ENCODE measurements at places on chromosomes 3 and 15.

- DNase-seq, result no peak
These were observed 171.9 kb downstream of the FMN1 start for GRCh38 chr15:33022629-33023028.

- DNase-seq, result no peak
These were observed 207.9 kb upstream of the RGMA start for GRCh38 chr15:93296759-93297500.

GRCh38 chr3:149969940-149970715 is 567 bp downstream of the PFN2 start:
- DNase-seq, result peak; percentile 52

DNA sequence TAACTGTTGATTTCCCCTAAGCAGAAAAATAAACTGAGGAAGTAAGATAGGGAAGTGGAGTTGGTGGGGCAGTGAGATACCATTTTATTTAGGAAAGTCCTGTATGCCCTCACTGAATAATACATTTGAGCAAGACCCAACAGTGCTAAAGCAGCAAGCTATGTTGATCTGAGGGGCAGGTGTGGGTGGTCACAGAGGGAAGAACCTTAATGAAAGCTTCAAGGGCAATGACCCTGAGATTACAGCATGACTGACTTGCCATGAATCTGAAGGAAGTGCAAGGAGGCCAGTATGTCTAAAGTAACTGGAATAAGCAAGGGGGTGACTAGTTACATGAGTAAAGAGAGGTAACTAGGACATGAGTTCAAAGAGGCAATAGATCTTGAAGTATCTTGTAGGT is 159.5 kb downstream of the CD47 start:
- DNase-seq, result no peak

DNA sequence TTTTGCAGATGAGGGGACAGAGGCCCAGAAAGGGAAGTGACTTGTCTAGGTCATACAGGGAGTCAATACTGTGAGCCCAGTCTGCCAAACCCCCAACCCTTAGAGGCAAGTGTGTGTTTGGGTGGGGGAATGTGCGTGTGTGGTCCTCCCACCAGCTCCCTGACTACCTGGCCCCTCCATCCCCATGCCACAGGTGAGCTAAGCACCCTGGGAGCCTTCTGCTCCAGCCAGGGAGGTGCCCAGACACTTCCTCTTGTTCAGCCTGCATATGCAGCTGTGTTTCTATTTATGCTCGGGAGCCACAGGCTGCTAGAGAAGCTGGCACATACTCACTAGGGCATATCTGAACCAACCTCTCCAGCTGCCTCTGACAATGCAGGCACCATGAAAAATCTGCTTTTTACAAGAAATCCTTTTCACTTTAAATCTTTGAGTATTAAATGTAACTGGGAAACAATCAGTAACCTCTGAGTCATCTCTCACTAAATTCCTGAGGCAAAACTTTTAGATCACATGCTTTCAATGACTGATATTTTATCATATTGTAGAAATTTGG is 20.7 kb downstream of the TBC1D2B start:
- no peak for DNase-seq

DNA sequence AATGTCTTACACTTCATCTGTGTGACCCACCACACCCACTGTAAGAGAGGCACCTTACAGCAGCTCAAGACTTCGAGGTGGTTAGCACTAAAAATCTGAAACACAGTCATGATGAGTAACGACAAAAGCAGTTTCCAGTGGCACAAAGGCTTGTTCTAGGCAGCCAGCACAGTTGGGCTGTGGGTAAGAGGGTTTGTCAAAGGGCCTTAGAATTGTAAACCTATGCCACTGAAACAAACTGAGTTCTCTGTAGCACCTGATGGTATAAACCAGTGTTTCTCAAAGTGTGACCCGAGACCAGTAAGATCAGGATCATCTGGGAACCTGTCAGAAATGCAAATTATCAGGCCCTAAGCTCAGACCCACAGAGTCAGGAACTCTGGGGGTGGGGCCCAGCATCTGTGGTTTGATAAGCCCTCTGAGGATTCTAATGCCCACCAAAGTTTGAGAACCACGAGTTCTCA is 36.5 kb downstream of the DAPK2 start:
- DNase-seq, result no peak

- DNase-seq, result no peak
These were observed 56.7 kb upstream of the BLM start for GRCh38 chr15:90660195-90660998.

DNA sequence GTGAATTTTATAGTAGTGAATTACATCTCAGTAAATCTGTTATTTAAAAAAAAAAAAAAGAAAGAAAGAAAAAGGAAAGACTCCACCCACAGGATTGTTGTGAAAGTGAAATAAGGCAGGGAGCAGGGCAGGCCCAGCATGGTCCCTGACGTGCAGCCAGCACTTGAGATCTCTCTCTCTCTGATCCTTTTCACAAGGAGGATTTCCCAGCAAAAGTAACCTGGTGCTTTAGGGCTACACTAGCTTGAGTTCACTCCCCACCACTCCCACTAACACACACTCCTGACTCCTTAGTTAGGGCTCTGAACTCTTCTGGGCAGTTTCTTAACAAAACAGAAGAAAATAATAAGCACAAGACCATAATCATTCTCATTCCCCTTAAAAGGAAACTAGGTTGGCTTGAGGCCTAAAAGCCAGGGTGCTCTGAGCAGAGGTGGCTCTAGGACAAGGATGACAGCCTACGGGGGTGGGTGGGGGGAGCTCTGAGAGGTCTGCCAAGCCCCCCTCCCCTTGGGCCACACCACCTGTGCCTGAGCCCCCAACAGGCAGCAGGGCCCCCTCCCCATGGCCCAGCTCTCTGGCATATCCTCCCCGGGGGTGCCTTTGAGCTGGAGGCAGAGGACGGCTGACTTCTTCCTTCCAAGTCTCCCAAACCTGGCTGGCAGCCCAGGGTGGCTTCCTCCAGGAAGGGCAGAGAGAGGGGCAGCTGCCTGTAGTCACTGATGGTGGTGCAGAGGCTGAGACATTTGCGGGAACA is 856 bp downstream of the TMEM40 start:
- DNase-seq, result no peak

- no peak for DNase-seq
These were observed 135.8 kb downstream of the CHSY1 start for GRCh38 chr15:101115786-101116680.

GRCh38 chr15:63603516-63603915 is 6.3 kb downstream of the FBXL22 start:
- DNase-seq, result no peak

GRCh38 chr3:36796161-36796560 is 31.8 kb upstream of the DCLK3 start:
- no peak for DNase-seq

DNA sequence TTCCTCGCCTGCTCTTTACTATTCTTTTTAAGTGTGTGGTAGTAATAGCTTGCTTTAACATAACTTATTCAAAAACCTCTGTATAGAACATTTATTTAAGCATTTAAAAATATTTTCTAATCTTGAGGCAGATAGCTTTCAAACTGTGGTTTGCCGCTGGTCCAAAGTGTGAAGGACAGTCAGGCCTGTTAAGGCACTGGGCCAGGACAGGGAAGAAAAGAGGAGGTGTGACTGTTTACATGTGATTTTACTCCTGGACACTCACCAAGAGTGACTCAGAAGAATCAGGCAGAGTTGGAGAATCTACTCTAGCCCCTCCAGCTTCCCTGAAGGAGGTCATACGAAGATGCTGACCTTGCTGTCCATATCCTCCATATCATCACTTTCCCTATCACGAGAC is 44.7 kb downstream of the CEP152 start:
- DNase-seq, result no peak

GRCh38 chr3:54305409-54306099 is 183.2 kb downstream of the CACNA2D3 start:
- no peak for DNase-seq

DNA sequence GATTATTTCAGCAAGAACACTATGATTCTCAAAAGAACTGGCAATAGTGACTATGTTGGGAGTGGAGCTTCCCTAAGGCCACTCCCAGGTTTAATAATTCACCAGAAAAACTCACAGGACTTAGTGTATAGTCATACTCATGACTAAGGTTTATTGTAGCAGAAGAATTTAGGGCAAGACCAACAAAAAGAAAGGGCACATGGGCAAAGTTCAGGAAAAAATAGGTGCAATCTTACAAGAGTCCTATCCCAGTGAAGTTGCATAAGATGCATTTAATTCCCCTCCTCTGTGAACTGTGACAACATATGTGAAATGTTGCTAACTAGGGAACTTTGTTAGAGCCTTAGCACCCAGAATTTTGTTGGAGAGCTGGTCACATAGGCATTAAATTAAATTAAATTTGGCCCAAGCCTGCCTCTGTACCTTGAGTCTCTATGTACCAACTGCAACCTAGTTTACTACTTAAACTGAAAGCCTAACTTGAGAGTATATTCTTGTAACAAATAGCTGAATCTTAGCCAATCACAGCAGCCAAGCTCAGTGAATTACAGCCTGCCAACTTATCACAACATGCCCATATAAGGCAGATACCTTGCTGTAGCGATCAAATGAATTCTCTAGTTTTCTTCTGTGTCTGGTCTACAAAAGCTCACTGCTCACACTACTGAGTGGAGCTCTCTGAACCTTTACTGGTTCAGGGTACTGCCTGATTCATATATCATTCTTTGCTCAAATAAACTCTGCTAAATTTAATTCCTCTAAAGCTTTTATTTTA is 386.2 kb upstream of the ARHGEF26 start:
- no peak for DNase-seq

DNA sequence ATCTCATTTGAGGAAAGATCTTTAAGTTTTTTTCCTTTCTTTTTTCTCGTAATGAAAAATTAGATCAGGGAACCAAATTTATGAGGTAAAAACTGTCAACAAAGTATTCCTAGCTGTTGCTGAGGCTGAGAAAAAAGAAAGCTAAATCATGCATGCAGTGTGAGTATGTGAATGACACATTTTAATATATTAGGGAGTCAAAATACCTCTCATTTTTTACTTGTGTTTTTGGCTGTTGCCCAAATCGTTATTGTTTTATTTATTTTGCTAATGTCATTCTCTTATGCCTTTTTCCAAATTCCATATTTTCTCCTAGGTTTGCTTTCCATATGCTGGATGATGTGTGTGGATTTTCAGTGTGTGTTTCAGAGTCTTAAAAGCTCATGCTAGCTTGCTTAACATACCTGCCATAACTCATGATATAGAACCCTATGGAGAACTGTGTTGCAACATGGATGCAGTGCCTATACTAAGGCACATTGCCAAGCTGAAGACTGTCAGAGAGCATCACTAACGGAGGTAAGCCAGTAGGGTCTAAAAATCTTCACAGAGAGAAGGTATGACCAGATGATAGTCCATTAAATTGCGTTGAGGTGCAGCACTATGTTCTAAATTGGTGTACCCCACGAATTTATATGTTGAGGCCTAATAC is 629.5 kb upstream of the KCNMB2 start:
- no peak for DNase-seq

DNA sequence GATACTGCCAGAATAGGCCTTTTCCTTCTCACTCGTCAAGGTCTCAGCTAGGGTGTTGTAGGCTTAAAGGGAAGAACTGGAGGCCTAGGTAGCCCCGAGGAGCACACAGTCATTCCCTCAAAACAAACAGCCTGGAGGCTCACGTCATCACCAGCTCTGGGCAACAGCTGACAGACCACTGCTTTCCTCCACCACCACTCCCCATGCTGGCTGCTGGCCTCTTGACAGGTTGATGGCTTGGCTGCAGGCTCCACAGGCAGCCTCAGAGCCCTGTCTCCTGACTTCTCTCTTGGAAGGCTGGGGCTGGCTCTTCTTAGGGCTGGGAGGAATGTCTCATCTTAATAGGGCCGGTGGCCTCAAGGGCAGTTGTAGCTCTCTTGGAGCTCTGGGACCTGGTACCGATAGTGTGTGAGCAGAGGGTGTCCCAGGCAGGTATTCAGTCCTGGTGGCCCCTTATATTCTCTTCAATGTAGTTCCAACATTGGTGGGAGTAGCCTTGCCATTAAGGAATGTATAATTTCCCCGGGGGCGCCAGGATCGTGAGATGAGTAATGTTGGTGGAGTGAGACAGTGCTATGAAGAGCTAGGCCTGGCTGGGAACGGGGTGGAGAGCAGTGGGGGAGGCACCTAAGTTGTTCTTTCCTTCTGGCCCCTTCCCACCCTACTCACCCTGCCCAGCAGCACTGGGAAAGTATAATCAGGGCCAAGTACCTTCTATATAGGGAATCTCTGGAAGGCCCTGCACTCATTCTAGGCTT is 6.1 kb upstream of the AP2M1 start:
- no peak for DNase-seq

- no peak for DNase-seq
These were observed 81.1 kb downstream of the IQCH start for GRCh38 chr15:67335534-67336222.

- DNase-seq, result no peak
These were observed 24.2 kb downstream of the MASP1 start for GRCh38 chr3:187267306-187267705.

- DNase-seq, result no peak
These were observed 185.4 kb downstream of the NTRK3 start for GRCh38 chr15:88071141-88071540.

DNA sequence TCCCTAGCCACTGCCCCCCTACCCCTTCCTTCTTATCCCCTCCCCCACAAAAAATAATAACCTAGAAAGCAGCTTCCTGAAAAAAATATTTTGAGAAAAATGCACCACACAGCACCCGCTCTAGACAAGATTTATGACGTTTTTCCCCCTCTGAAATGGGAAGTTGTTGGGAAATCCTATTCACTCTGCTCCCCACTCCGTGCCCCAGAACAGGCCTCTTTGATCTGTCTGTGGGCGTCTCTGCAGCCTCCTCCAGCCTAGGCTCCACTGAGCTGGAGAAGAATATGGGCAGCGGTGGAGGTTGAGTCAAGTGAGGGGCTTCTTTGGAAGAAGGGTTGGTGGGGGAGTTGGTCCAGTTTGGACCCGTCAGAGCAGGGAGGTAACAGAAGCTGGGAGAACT is 28.5 kb upstream of the POLG start:
- DNase-seq, result no peak

GRCh38 chr3:184117636-184118035 is 17.5 kb upstream of the EIF2B5 start:
- DNase-seq, result no peak

DNA sequence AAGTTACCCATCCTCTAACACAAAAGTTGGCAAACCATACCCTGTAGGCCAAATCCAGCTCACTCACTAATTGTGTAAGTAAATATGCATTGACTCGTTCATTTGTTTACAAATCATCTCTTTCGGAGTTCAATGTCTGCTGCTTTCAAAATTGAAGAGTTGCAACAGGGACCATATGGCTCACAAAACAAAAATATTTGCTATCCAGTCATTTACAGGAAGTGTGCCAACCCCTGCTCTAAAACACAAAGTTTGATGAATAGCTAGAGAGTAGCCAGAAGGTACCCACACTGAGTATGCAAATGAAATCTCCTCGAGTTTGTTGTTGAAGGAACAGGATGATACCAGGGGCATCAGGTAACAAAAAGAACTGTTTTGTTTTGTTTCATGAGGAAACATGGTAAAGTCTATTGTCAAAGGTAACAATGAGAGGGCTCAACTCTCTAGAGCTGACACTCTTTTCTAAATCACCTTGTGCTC is 236.2 kb upstream of the THBS1 start:
- DNase-seq, result no peak

DNA sequence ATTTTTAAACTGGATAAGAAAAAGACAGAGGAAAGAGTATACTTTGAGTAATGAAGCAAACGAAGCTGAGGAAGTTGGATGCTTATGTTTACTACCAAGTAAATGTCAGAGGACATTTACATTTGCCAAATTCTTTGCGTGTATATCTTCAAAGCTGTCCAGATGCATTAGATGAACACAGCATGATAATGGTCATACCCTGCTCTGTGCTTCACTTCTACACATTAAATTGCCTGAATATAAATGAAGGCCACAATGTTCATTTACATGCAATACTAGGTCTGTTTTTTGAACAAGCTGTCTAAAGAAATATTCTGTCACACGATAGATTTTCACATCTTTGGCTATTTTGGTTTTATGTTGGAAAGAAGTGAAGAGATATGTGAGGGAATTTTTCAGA is 405.8 kb upstream of the ADAMTS9 start:
- DNase-seq, result no peak
